ENCODE measurements at places on chromosomes 16 and 17.

- no peak for DNase-seq
Measured at GRCh38 chr17:2263183-2264066, 40.2 kb downstream of the SMG6 start.

- peak; percentile 81 for DNase-seq
Measured at GRCh38 chr17:59004338-59005111, 102.2 kb downstream of the TRIM37 start.

GRCh38 chr17:6476076-6476809, 32.0 kb downstream of the PIMREG start:
- no peak for DNase-seq

DNA sequence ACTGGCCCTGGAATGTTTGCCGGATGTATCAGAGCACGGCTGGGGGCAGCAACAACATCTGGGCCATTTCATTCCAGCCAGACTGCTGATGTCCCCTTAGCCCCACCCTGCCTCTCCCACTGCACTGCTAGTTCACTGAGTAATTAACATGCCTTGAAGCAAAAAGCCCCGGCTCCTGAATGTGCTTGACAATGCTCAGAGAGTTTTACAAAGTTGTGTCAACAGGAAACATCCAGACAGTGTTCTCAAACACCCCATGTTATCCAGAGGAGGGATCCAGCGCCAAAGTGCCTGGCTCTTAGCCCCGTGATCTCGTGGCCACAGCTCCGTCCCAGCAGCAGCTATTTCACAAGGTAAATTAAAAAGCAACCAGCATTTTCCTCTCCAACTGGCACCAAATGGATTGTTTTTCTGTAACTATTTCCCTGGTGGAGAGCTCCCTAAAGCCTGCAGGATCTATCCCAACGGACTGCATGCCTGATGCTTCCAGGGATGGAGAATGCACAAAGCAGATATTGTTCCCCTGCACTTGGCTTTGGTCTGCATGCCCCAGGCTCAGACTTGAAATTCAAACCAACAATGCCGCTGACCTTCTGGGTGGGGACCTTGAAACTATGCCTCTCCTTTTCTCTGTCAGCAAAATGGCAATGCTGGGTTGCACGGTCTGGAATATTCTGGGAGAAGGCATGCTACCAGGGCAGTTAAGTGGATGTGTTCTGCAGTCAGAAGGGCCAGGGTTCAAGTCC, 115.6 kb upstream of the CDH5 start:
- DNase-seq, result no peak

GRCh38 chr16:69930117-69930776, 20.9 kb upstream of the CLEC18A start:
- DNase-seq, result peak; percentile 69

DNA sequence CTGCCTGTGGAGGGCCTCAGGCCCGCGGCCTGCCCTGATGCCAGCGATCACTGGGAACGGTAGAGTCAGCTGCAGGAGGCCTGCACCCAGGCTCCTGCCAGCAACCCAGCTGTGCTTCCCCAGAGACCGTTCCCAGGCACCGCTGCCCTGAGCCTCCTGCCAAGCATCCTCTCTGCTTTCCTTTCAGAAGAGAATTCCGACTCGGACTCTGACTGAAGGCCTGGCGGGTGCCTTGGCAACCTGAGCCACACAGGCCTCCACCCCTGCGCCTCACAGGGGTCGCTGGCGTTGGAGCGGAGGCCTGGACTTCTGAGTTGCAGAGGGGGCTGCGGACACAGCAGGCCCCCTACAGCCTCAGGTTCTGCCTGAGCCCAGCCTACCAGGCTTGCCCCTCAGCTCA, 7.9 kb downstream of the CMTM3 start:
- DNase-seq, result no peak

- no peak for DNase-seq
Measured at GRCh38 chr17:40498281-40499084, 2.9 kb downstream of the TNS4 start.

GRCh38 chr16:75559564-75560372, 3.7 kb upstream of the TMEM231 start:
- DNase-seq, result no peak

GRCh38 chr17:39604911-39605491, 2.7 kb downstream of the NEUROD2 start:
- peak; percentile 52 for DNase-seq

- DNase-seq, result peak; percentile 61
Measured at GRCh38 chr17:17391668-17392370, 85.0 kb upstream of the MED9 start.

DNA sequence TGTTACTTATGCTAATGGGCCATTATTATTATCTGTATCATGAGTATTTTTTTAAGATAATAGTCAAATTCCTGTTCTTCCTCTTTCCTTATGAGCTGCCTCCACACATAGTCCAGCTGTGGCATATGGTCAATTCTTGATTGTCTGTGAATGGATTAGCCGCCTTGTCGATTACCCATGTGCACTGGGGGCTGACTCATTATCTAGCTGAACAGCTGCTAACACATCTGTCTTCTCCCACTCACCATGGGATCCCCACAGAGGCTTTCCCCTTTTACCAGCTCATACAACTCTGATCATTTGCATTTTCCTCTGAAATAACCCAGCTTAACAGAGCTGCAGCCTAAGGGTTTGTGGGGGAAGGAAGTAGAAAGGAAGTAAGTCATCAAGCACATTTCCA, 915.0 kb downstream of the CDH11 start:
- no peak for DNase-seq

- DNase-seq, result no peak
Measured at GRCh38 chr17:4748686-4749085, 9.0 kb upstream of the CXCL16 start.

- no peak for DNase-seq
Measured at GRCh38 chr17:10064536-10064935, 133.9 kb downstream of the GAS7 start.

GRCh38 chr16:83116274-83116892, 489.6 kb downstream of the CDH13 start:
- no peak for DNase-seq

DNA sequence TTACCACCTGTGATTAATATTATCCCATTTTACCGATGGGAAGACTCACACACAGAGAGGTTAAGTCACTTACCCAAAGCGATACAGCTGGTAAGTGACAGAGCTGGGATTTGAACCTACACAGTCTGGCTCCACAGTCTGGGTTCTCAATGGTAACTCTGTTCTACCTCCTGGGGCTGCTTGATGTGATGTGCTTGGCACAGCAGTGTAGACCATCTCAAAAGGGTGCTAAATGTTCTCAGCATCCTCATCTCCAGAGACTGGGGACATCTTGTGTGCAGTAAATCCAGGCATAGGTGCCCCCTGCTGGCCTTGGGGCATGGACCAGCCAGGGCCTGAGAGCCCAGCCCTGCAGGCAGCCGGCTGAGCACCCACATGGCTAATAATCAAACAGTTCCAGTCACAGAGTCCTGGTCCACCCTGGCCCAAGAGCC, 15.4 kb upstream of the KATNB1 start:
- peak; percentile 50 for DNase-seq

DNA sequence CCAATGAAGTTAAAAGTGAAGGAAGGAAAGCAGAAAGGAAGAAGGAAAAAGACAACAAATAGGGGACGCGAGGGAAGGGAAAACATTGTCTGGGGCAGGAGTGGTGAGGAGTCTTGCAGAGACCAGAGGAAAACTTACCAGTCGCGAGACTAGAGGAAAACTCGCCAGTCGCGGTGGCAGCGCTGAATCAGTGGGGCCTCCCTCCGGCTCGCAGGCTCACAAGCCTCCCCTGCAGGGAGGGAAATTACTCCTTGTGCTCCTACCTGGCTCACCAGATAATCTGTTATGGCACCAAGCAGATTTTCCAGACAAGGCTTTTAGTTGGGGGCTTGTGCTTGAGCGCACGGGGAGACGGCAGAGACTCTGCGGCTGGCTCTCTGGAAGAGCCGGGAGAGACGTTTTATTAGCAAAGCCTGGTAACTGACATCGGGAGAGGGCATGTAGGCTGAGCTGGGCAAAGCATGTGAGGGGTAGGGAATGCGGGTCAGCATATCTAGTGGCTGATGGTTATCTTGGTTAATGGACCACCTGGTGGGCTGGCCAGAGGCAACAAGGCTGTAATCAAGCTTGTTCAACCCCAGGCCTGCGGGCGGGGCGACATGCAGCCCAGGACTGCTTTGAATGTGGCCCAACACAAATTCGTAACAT, 37.1 kb downstream of the LCMT1 start:
- no peak for DNase-seq

DNA sequence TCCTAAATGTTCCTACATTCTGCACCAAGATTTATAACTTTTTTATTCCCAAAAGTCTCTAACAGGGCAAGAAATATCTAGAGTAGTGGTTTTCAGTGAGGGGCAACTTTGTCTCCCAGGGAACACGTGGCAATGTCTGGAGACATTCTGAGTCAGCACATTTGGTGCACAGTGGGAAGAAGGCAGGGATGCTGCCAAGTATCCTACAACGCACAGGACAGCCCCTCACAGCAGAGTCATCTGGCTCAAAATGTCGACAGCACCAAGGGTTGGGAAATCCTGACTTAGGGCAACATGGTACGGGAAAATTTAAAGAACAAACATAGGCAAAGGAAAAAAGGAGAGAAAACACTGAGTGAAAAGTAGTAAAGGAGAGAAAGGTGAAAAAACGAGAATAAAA, 61.8 kb downstream of the SMG6 start:
- DNase-seq, result no peak
